ENCODE measurements at places on chromosomes 6 and 20.

DNA sequence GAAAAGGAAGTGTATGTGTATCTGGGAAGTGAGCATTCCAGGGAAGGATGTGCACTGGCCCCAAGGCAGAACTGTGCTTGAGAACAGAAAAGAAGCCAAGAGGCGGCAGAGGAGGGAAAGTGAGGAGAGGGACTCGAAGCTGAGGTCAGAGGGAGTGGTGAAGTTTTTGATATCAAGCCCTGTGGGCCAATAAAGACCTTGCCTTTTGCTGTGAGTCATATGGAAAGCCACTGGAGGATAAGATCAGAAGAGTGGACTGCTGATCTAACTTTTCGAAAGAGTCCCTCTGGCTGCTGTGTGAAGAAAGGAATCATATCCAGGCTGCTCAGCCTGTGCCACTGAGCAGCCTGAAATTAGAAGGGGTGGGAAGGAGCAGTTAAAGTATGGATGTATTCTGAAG, 99.4 kb downstream of the EYA4 start:
- H3K4me3 ChIP-seq, result no peak overlapping the region
- H3K36me3 ChIP-seq, result no peaks in the 10 kb centered on the region
- no peaks in the 10 kb centered on the region for H3K27me3 ChIP-seq
- H3K27ac ChIP-seq, result no peak overlapping the region
- H3K4me1 ChIP-seq, result peaks cover 8% of the 10 kb centered on the region
- DNase-seq, result peak; percentile 7

GRCh38 chr6:74976026-74976425, 229.8 kb downstream of the COL12A1 start:
- no peak overlapping the region for H3K4me3 ChIP-seq
- H3K27me3 ChIP-seq, result no peaks in the 10 kb centered on the region
- no peak for DNase-seq
- no peaks in the 10 kb centered on the region for H3K36me3 ChIP-seq

GRCh38 chr6:36851626-36852025, 12.4 kb upstream of the CPNE5 start:
- H3K27ac ChIP-seq, result no peak overlapping the region
- H3K27me3 ChIP-seq, result no peaks in the 10 kb centered on the region
- H3K4me3 ChIP-seq, result no peak overlapping the region
- no peak for DNase-seq
- H3K36me3 ChIP-seq, result peaks cover 37% of the 10 kb centered on the region
- H3K4me1 ChIP-seq, result peaks cover 10% of the 10 kb centered on the region

- no peak overlapping the region for H3K27ac ChIP-seq
- H3K4me3 ChIP-seq, result no peak overlapping the region
- H3K27me3 ChIP-seq, result no peaks in the 10 kb centered on the region
- DNase-seq, result no peak
These were observed 305.2 kb upstream of the CITED2 start for GRCh38 chr6:139679516-139680179.

DNA sequence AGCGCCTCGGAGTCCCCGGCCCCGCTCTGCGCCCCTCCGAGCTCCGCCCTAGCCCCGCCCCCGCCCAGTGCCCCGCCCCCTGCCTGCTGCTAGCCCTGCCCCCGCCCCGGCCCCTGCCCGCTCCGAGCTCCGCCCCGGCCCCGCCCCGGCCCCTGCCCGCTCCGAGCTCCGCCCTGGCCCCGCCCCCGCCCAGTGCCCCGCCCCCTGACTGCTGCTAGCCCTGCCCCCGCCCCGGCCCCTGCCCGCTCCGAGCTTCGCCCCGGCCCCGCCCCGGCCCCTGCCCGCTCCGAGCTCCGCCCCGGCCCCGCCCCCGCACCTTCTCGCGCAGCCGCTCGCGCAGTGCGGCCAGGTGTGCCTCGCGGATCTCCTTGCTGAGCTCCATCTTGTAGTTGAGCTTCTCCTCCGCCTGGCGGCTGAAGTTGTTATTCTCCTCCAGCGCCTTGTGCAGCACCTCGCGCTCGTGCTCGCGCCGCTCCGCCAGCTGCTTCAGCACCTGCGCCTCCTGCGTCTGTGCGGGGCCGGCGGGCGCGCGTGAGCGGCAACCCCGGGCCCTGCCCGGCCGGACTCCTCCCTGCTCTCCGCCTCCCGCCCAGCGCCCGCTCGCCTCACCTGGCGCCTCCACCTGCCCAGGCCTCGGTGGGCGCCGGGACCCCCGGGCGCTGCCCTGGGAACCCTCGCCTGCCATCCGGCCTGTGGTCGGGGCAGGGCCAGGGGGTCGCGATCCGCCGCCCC, 11.3 kb downstream of the STMN3 start:
- H3K27me3 ChIP-seq, result no peaks in the 10 kb centered on the region
- H3K4me3 ChIP-seq, result no peak overlapping the region
- H3K36me3 ChIP-seq, result no peaks in the 10 kb centered on the region
- DNase-seq, result peak; percentile 99
- H3K4me1 ChIP-seq, result no peaks in the 10 kb centered on the region

DNA sequence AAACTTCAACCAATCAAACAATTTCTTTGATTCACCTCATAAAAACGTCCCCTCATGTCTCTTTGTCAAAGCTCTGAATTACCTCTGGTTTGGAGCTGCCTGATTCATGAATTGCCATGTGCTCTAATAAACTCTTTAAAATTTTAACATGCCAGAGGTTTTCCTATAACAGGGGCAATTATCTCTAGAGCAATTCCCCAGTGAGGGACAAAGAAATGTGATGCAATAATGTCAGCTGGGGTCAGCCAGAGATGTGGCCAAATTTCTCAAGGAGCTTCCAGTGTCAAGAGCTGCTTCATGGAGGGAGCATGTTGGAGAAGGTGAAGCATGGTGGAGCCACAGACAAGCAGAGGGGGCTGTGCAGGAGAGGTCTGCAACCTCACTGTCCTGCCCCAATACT, 38.7 kb upstream of the RFPL4B start:
- H3K27ac ChIP-seq, result no peak overlapping the region
- no peaks in the 10 kb centered on the region for H3K4me1 ChIP-seq
- DNase-seq, result no peak
- H3K27me3 ChIP-seq, result no peaks in the 10 kb centered on the region
- H3K36me3 ChIP-seq, result no peaks in the 10 kb centered on the region

- no peak overlapping the region for H3K27ac ChIP-seq
- peaks cover 3% of the 10 kb centered on the region for H3K4me1 ChIP-seq
- peaks cover 30% of the 10 kb centered on the region for H3K27me3 ChIP-seq
- H3K4me3 ChIP-seq, result no peak overlapping the region
These were observed 16.7 kb downstream of the RAET1L start for GRCh38 chr6:150008588-150008987.

DNA sequence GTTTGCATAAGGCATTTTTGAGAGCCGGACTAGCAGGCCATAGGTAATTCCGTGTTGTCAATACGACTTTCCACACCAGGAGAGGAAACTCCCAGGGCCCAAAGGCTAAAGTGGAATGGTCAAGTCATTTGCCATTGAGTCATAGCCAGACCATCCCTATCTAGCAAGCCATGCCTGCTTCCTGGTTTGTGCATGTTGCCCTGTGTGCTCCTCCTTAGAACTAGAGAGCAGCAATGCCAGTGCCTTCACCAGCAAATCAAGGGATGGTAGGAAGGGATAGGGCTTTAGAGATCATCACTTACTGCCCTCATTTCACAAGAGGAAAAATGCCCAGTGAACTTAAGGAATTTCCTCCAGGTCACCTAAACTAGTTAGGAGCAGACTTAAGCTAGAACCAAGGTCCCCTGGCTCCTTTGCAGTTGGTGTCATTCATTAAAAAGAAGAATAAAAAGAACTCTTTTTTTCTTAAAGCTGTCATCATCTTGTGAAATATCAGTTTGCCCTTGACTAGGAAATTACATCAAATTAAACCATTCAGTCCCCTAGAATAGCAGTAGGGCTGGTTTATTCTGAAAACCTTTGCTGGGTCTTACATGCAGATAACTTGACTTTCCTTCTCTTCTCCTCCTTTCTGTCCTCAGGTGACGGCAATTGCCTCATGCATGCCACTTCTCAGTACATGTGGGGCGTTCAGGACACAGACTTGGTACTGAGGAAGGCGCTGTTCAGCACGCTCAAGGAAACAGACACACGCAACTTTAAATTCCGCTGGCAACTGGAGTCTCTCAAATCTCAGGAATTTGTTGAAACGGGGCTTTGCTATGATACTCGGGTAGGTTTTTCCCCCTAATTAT, 7.4 kb downstream of the TNFAIP3 start:
- no peak overlapping the region for H3K27ac ChIP-seq
- no peak for DNase-seq
- no peaks in the 10 kb centered on the region for H3K36me3 ChIP-seq

DNA sequence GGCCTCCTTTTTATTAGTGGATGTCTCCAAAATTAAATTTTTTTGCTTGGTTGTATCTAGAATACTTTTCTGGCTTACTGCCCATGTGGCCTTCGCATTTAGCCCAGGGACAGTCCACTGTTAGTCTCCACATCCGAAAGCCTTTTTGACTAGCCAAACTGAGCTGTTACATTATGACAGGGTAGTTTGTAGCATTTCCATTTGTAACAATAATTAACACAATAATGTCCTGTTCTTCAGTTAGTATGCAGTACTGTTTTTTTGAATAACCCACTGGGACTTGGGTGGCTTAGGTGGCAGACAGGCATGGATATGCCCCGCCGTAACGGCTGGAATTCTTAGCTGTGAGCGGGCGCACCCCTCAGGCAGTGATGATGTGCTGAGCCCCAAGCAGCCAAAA, 12.7 kb upstream of the BTN3A2 start:
- no peak for DNase-seq
- H3K4me1 ChIP-seq, result peaks cover 22% of the 10 kb centered on the region

DNA sequence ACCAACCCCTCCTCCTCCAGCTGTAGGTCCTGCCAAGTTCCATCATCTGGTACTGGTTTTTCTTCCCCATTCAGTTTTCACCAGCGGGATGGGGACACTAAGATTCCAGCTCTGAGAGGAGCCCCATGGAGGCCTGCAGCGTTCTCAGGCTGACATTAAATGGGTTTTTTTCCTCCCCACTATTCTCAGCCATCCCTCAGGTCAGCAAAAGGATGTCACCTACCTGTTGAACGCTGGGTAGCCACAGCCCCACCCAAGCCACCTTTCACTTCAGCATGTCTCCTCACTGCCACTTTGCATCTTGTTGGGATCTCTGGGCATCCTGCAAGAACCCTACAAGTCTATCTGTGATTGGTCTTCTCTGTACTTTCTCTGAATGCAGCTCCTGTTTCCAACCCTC, 6.8 kb downstream of the KCNK17 start:
- no peaks in the 10 kb centered on the region for H3K36me3 ChIP-seq
- no peak overlapping the region for H3K27ac ChIP-seq
- peaks cover 2% of the 10 kb centered on the region for H3K27me3 ChIP-seq
- no peak overlapping the region for H3K4me3 ChIP-seq
- no peak for DNase-seq

GRCh38 chr6:7697820-7698623, 27.9 kb upstream of the BMP6 start:
- peak overlapping the region; percentile 56 for H3K4me3 ChIP-seq
- DNase-seq, result no peak
- peak overlapping the region; percentile 50 for H3K27ac ChIP-seq
- no peaks in the 10 kb centered on the region for H3K27me3 ChIP-seq

DNA sequence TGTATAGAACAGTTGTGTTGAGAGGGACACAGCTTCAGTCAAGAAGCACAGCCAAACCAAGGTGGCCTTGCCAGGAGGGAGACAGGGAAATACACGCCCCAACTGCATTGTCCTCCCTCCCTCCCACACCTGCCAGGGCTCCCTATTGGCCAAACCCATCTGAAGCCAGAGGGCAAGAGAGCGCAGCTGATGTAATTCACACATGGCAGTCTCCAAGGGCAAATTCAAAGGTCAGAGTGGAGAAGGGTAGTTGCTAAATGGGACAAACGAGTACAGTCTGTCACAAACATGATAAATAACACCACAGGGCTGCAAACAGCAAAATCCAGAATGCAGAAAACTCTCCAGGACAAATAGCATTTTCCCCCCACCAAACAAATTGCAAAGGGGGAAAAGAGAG, 23.2 kb upstream of the PPP1R16B start:
- H3K4me3 ChIP-seq, result no peak overlapping the region
- no peak overlapping the region for H3K27ac ChIP-seq
- H3K4me1 ChIP-seq, result 0 out of 2 replicates have a peak, but pooled peaks cover 4% of the 10 kb centered on the region
- no peaks in the 10 kb centered on the region for H3K27me3 ChIP-seq

DNA sequence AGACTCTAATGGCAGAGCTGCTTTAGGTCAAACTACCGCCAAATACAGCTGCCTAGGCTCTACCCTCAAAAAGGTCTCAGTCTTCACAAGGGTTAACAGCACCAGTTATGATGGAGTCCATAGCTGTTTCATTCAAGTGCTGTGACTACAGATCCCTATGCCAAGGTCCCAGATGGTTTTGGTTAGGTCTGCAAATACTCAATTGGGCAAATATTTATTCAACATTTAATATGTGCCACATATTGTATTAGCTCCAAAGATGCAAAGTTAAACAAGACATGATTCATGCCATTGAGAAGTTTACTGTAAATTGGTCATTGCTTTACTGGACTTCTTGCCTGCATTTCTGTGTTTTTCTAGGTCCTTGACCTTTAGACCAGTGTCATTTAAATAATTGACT, 55.8 kb upstream of the TFAP2D start:
- H3K4me3 ChIP-seq, result no peak overlapping the region
- DNase-seq, result no peak
- no peak overlapping the region for H3K27ac ChIP-seq
- no peaks in the 10 kb centered on the region for H3K27me3 ChIP-seq

- no peaks in the 10 kb centered on the region for H3K4me1 ChIP-seq
- H3K36me3 ChIP-seq, result no peaks in the 10 kb centered on the region
- H3K27ac ChIP-seq, result no peak overlapping the region
- H3K4me3 ChIP-seq, result no peak overlapping the region
These were observed 312.8 kb upstream of the SPTLC3 start for GRCh38 chr20:12695937-12696336.

- H3K4me1 ChIP-seq, result no peaks in the 10 kb centered on the region
- H3K27ac ChIP-seq, result no peak overlapping the region
- no peak overlapping the region for H3K4me3 ChIP-seq
- no peaks in the 10 kb centered on the region for H3K36me3 ChIP-seq
These were observed 2.2 kb downstream of the HMGCLL1 start for GRCh38 chr6:55576811-55577210.

DNA sequence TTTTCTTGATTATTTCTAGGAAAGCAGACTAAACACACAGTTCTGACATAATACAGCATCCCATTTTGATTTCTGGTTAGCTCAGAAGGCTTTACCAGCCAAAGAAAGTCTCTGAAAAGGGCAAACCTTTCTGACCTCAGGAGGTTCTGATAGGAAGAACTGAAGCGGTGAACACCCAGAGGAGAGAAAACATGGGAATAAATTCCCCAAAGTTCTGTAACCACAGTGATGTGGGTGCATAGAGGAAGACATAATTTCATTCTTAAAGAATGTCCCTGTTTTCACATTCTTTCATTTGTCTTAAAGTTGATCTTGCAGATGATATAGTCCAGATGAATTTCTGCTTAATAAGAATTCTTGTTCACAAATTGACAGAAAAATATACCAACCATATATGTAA, 60.3 kb downstream of the RSPO3 start:
- no peak for DNase-seq
- no peak overlapping the region for H3K27ac ChIP-seq
- no peaks in the 10 kb centered on the region for H3K36me3 ChIP-seq
- no peaks in the 10 kb centered on the region for H3K27me3 ChIP-seq

GRCh38 chr20:49245921-49246740, 26.9 kb downstream of the DDX27 start:
- H3K36me3 ChIP-seq, result peaks cover 61% of the 10 kb centered on the region
- H3K27me3 ChIP-seq, result no peaks in the 10 kb centered on the region
- H3K4me3 ChIP-seq, result no peak overlapping the region
- DNase-seq, result peak; percentile 68
- H3K4me1 ChIP-seq, result no peaks in the 10 kb centered on the region
